NCI-H187 treated with DMSO at 0.1 percent for 48 hours (cell line): ENCODE measurements at places on chromosomes 4 and X.

GRCh38 chr4:33975995-33976394, 2268.3 kb downstream of the ARAP2 start:
- DNase-seq, result no peak

- no peak for DNase-seq
Measured at GRCh38 chr4:13933191-13933590, 305.7 kb upstream of the BOD1L1 start.

DNA sequence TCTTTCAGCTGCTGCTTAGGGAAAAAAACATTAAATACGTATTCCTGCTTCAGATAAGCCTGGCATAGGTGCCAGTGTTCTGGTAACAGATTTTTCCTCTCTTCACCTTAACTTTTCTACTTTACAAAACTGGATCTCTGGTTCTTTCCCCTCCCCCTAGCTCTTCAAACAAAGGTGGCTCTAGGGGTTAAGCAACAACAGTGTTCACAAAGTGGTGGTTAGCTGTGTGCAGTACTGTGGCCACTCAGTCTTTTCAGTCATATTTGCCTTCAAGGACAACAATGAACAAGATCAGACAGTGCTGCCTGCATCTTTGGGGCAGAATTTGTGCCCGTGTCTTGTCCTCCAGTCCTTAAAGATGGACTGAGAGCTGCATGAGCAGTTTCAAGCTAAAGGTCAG, 15.1 kb upstream of the RGN start:
- no peak for DNase-seq

DNA sequence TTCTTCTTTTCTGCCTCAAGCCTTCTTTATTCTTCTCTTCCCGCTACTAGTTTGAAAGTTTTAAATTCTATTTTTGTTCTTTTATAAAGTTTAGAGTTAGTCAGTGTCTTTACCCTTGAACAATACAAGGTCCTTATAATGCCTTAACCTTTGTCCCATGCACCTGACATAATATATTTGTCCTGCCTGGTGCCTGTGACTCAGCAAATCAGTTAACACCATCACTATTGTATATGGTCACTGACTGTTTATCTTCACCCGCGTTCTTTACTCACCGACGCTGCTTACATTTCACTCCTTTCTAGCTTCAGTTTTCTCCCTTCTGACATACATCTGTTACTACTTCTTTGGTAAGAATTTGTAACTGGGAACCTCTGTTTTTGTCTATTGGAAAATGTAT, 5.7 kb downstream of the SMIM20 start:
- no peak for DNase-seq

- no peak for DNase-seq
Measured at GRCh38 chr4:76997532-76997931, 48.0 kb downstream of the SEPTIN11 start.

- DNase-seq, result peak; percentile 95
Measured at GRCh38 chr4:25500626-25501316, 123.7 kb downstream of the ANAPC4 start.

DNA sequence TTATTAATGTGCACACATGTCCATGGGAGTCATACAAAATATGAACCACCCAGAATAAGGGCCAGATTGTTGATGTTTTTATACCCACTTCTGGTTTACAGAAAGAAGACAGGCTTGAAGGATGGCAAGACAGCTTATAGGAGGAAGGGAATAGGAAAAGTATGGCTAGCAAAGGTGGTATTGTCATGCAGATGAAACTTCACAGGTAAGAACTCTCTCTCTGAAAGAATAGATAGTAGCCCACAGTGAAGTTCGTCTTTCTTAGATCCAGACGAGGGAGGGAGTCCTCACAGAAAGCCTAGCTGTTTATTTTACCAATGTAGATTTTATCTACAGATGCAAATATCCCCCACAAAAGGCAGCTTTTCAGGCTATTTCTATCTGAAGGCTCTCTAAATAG, 43.7 kb upstream of the SPIN4 start:
- DNase-seq, result no peak

GRCh38 chr4:169438057-169438480, 167.3 kb upstream of the SH3RF1 start:
- no peak for DNase-seq

DNA sequence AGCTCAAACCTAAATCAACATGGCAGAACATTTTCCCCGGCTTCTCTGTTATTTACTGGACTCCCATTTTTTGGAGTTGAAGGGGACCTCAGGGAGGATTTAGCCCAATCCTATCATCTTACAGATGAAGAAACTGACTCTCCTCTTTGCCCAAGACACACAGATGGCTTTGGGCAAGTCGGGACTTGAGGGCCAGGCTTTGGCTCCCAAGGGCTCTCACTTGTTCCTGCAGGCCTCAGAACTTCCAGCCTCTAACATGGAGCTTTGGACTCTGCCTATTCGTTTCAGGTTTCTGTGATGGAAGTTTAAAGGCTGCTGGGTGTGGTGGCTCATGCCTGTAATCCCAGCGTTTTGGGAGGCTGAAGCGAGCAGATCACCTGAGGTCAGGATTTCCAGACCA, 59.5 kb downstream of the RHOH start:
- no peak for DNase-seq

- no peak for DNase-seq
Measured at GRCh38 chr4:41647383-41647782, 101.1 kb downstream of the PHOX2B start.

- no peak for DNase-seq
Measured at GRCh38 chrX:40897718-40898270, 162.5 kb upstream of the MED14 start.

GRCh38 chr4:8376361-8377102, 64.0 kb downstream of the ACOX3 start:
- no peak for DNase-seq

- DNase-seq, result no peak
Measured at GRCh38 chr4:47442980-47443379, 20.5 kb downstream of the COMMD8 start.

DNA sequence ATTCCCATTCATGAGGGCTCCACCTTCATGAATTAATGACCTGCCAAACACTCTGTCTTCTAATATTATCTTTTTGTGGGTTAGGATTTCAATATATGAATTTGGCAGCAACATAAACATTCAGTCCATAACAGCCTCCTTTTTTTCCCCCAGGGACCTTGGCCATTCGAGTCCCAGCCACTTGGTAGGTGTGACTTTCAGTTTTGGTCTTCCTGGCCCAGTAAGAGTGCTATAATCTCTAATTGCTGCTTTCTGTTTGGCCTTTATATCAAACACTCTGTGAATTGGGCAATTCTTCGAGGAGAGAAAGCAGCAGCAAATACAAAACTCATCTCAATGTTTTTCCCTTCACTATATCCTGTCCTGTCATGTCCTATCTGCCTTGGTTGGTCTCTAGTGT, 12.4 kb upstream of the RADX start:
- no peak for DNase-seq

DNA sequence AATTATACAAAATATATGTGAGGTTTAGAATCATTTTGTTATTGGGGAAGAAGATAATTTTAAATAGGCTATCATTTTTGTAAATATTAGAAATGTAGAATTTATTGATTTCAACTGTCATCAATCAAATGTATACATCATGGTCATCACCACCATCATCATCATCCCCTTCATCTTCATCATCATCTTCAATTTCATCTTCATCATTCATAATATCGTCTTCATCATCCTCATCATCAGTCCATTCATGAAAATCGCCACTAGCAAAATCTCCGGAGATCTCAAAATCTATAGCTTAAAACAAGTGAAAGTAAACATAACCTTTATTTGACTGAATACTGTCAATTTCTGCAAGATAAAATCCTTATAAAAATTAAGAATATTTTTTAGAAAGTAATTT, 499.5 kb downstream of the SPOCK3 start:
- DNase-seq, result no peak

GRCh38 chr4:7906171-7906701, 33.4 kb downstream of the AFAP1 start:
- no peak for DNase-seq

- no peak for DNase-seq
Measured at GRCh38 chrX:45745479-45745878, 544.8 kb upstream of the DIPK2B start.

GRCh38 chrX:33138677-33139249, 72.6 kb downstream of the DMD start:
- no peak for DNase-seq

DNA sequence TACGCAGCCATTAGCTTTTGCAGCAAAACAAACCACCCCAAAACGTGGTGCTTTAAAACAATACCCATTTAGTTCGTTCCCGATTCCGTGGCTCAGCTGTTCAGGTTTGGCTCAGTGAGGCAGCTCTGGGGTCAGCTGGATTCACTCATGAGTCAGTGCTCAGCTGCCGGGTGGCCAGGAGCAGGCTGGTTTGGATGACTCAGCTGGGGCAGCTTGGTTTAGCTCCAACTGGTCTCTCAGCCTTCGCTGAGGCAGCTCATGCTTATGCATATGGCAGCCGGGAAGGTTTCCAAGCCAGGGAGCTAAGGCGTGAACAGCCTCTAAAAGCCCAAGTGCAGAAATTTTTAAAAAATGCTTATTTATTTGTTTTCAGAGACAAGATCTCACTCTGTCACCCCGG, 13.3 kb upstream of the CD99 start:
- DNase-seq, result no peak

DNA sequence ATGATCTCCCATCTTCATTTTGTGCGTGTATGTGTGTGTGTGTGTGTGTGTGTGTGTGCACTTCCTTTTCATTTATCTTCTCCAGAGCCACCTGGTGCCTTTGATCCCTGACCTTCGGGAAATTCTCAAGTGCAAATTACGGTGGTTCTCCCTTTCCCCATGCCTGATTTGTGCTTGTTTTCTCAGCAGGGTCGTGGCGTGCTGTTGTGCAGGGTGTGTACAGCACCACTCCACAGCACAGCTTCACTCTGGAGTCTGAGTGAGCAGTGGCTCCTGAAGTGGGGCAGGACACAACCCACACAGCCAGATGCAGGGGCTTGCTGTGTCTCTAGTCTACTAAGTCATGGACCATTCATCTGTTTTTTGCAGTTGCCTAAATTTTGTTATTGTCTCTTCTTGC, 114.2 kb upstream of the TBC1D9 start:
- no peak for DNase-seq

DNA sequence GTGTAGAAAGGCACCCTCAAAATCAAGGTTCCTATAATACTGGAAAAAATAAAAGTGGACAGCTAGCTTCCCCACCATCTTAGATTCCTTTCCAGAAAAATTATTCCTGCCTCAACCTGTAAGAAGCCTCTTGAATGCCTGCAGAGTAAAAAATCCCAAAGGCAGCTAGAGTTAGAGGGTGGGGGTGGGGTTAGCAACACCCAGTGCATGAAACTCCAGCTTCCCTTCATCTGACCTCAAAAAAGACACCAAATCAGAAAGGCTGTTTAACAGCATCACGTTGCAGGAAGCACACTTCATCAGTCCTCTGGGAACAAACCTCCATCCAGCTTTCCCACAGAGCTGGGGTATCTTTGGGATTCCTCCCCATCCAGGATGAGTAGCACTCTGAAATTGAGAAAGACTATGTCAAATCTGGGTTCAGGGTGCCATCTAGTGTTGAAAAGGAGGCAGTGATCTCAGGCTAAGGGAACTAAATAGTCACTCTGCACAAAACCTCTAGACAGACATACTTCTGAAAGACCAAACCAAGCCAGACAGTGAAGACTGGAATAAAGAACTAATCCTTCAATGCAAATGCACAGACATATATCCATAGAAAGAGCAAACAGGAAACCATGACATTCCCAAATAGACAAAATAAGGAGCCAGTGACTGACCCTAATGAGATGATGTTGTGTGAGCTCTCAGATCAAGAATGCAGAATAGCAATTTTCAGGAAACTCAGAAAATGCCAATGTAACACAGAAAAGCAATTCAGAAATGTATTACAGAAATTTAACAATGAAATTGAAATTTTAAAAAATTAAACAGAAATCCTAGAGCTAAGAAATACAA, 97.9 kb downstream of the ARHGEF9 start:
- DNase-seq, result no peak

DNA sequence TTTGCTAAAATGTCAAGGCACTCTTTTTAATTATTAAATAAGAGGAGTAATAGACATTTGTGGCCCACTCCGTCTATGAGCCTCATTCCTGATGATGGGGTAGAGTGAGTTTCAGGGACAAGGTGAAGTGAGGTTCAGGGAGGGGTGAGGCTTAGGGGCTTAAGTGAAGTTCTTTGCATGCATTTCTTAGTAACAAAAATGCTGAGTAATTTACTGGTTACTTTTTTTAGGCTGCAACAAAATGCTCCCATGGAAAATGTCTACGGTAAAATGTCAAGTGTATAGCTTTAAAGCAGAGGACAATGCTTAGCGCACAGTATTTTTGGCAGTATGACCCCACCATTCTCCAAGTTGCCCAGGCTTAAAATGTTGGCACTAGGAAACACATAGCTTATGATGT, 2.0 kb upstream of the USO1 start:
- no peak for DNase-seq

DNA sequence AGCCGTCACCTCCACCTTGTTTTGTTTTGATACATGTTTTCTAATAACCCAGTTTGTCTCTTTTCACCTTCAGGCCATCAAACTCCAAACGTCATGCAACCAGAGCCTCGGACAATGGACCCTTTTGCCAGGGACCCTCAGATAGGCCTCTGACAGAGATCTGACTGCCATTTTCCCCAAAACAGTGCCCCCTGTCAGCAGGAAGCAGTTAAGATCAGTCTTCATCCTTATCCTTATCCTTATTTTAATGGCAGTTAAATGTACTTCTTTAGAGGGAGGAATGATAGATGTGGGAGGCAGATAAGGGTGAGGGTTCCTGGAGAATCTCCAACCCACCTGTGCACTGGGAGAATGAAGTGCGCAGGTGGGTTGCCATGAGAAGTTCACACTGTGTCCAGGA, 135.7 kb downstream of the ANAPC10 start:
- DNase-seq, result no peak

- no peak for DNase-seq
Measured at GRCh38 chrX:71070531-71070930, 2.4 kb upstream of the SNX12 start.

DNA sequence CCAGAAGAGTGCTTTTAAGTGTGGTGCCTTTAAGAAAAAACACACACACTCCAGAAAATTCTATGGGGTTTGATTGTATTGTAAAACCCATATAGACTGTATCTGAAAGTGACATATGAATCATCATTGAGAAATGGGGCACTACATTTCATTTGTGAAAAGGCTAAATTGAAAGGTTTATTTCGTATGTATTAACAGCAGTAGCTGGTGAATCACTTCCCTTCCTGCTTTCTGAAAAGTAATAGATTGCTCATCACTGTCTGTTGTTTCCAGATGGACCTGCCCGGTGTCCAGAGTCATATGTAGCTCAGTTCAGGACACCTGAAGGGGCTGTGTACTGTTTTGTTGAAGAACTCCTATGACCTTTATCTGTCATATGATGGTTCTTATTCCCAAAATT, 28.1 kb upstream of the HPRT1 start:
- DNase-seq, result no peak

- DNase-seq, result no peak
Measured at GRCh38 chr4:10302096-10302495, 155.1 kb downstream of the ZNF518B start.

- DNase-seq, result no peak
Measured at GRCh38 chrX:22032084-22032483, at the start of gene PHEX. Gene PHEX, plus strand, starts transcription at chrX:22032325. Its CDS starts 681 bp downstream, at chrX:22033006.

DNA sequence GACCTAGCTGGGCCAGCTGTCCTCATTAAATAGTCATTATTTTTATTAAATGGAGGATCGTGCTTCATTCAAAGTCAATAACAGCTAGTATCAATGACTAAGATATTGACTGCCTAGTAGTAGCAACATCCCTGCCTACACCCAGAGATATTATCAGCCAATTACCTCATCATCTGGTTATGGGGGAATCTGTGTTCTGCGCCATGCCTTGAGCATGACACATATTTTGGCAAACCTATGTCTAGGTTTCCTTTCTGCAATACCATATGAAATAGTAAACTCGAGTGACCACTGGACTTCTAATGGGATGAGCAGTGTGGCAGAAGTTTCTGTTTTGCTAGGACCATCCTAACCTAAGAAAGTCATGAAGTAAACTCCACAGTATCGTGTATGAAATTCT, 50.0 kb upstream of the AADAT start:
- DNase-seq, result no peak
